ENCODE measurements at places on chromosomes 16 and 17.
A peak's percentile ranks its signal among the peaks of the same experiment; 100 is the strongest.

DNA sequence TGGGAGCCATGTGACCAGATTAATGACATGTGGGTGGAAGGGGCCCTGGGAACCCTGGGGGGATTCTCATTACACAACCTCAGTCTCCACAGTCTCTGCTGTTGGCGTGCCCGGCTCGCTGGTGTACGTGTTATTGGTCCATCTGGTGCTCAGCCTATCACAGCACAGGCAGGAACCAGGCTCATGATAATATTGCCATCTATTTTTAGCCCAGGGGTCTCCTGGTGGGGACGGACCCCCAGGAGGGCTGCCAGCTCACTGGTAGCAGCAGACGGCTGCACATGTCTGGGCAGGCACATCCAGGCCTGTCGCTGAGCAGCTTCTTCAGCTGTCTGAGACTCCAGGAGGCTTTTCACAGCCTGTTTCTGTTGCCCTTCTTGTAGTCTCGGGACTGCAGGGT, 123.8 kb downstream of the RAB11FIP4 start:
- DNase-seq = no peak

DNA sequence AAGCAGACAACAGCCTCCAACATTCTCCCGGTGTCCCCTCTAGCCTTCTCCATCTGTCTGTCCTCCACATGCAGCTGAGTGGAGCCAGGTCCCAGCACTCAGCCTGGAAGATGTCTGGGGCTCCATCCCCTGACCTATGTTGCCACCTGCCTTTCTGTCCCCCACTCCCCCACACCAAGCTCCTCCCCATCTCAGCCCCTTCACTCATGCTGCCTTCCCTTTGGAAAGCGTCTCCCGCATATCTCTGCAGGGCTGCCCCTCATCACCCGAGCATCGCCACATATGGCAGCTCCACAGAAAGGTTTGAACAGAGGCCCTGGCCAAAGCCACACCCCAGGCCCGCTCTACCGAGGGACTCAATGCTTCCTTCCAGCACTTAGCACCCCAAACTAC, 24.2 kb downstream of the NSMCE1 start:
- no peak for DNase-seq

GRCh38 chr17:68347380-68347779, 56.1 kb downstream of the ARSG start:
- no peak for DNase-seq

DNA sequence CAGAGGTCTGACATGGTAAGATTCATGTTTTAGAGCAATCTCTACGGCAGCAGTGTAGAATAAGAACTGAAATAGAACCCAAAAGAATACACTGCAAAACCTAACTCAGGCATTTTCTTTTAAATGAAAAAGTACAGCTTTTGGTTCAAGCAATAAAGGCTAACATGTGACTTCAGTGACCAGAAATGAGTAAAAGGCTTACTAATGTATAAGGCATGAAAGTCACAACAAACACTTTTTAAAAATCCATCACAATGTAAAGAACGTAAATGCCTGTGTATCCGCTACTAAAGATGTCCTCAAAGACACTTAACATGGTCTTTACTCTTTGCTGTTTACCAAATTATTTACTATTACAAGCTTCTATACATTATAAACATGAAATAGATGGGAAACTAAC, 16.6 kb downstream of the KIAA0753 start:
- no peak for DNase-seq

- DNase-seq = peak; percentile 73
Observed at GRCh38 chr17:19867079-19867328, 732 bp downstream of the ULK2 start.

DNA sequence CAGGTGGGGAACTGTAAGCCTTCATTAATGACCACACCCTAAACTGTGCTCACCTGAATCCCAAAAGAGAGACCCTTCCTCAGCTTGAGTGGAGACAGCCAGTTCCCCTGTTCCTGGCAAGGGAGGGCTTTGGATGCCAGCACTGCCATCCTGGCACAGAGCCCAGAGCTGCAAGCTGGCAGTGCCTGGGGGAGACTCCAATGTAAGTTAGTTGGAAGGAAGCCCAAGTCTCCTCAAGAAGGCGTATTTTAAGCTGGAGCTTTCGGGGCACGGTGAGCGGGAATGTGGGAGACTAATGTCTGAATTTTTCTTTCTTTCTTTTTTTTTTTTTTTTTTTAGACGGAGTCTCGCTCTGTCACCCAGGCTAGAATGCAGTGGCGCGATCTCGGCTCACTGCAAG, 4.7 kb downstream of the CDC42EP4 start:
- DNase-seq = peak; percentile 50

GRCh38 chr17:57586742-57587141, 158.4 kb downstream of the CCDC182 start:
- no peak for DNase-seq

GRCh38 chr16:76835339-76835738, 355.7 kb upstream of the MON1B start:
- DNase-seq = no peak

GRCh38 chr17:2151358-2152033, 96.6 kb downstream of the HIC1 start:
- no peak for DNase-seq

- no peak for DNase-seq
Observed at GRCh38 chr16:12235110-12235509, 258.6 kb downstream of the SNX29 start.

- no peak for DNase-seq
Observed at GRCh38 chr16:3592559-3592958, 15.4 kb upstream of the NLRC3 start.

GRCh38 chr16:47995354-47995753, 160.4 kb downstream of the ABCC12 start:
- no peak for DNase-seq

GRCh38 chr16:51544851-51545467, 393.9 kb upstream of the SALL1 start:
- DNase-seq = no peak

DNA sequence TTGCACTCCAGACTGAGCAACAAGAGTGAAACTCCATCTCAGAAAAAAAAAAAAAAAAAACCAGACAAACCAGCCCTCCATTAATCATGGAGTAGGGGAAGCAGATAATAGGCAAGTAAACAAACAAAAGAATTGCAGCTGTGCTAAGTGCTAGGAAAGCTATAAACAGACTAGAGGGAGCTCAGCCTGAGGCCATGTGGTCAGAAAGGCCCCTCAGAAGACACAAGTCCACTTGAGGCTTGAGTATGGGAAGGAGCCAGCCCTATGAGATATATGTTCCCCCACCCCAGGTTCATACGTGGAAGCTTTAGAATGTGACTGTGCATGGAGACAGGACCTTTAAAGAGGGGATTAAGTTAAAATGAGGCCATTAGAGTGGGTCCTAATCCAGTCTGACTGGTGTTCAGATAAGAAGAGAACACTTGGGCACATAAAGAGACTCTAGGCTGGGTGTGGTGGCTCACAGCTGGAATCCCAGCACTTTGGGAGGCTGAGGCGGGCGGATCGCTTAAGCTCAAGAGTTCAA, 132.6 kb upstream of the NOL11 start:
- DNase-seq = no peak

DNA sequence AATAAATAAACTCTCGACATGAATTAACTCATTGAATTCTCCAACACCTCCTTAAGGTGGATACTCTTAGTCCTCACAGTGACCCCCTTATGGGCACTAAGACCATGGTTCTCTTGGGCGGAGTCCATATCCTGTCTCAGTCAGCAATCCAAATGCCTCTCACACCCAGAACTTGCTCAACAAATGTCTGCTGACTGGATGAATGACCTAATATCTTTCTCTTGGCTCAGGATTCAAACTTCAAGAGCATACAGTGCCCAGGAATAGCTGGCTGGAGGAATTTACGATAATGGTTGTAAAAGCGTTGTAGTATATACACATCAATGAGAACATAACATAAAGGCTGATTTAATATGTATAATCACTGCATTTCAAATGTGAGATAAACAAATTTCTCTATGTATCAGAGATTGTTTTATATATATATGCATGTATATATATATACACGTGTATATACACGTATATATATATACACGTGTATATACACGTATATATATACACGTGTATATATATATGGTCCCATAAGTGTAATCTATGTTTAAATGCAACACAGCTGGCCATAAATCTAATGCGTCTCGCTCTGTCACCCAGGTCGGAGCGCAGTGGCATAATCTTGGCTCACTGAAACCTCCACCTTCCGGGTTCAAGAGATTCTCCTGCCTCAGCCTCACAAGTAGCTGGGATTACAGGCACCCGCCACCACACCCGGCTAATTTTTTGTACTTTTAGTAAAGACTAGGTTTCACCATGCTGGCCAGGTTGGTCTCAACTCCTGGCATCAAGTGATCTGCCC, 6.5 kb upstream of the UBB start:
- DNase-seq = peak; percentile 42

DNA sequence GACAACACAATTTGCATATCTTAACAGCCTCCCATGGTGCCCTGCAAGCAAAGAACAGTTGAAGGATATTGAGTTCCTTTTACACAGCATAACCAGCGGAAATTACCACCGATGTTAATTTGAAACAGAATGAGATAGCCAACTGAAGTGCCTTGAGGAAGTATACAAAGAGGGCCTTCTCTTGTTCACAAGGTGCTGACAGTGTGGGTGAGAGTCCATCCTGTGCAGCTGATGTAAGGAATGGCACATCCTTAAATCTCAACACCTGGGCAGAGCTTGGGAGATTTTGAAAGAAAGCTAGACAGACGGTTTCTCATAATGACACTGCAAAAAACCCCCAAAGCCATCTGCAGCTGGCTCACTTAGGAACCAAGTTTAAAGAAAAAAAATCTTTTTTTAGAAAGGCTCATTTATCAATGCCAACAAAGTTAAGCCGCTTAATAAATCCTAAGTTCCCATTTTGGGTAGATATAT, 818.6 kb downstream of the KCNJ2 start:
- no peak for DNase-seq

GRCh38 chr17:48928876-48929811, 15.5 kb downstream of the SNF8 start:
- no peak for DNase-seq

GRCh38 chr17:1713878-1714426, 3.8 kb upstream of the TLCD2 start:
- peak; percentile 77 for DNase-seq

- peak; percentile 82 for DNase-seq
Observed at GRCh38 chr16:22206842-22207714, 1.0 kb downstream of the EEF2K start.

DNA sequence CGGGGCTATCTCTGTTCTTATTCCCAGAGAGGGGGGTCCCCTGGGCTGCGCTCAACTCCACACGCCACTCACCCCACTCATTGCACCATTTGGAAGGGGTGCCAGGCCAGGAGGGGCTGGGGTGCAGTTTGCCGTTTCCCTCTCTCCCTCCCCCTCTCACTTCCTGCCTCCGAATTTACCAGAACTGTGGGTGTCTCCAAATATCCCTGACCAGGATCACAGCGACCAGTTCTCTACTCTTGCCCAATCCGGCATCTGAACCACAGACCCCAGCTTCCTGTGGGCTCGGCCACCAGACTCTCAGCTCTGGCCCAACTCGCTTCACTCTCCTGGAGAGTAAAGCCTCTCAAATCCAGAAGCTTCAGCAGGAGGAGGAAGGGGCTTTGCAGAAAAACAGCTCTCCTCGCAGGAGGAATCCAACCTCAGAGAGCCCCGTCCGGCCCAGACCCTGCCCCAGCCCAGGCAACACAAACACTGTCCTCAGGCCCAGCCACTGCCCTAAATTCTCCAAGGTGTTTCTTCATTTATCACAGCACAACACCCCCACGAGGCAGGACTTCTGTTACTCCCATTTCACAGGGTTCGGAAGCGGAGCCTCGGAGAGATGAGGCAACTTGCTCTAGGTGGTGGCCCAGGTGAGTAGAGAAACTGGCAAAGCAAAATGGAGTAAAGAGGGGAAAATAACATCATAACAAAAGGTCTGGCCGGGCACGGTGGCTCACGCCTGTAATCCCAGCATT, 423 bp upstream of the ASGR2 start:
- DNase-seq = no peak

GRCh38 chr16:78005881-78006280, 16.5 kb upstream of the CLEC3A start:
- no peak for DNase-seq

- no peak for DNase-seq
Observed at GRCh38 chr16:56987692-56988091, 1.7 kb upstream of the NLRC5 start.

- DNase-seq = no peak
Observed at GRCh38 chr16:48361540-48362144, 23.6 kb downstream of the SIAH1 start.

DNA sequence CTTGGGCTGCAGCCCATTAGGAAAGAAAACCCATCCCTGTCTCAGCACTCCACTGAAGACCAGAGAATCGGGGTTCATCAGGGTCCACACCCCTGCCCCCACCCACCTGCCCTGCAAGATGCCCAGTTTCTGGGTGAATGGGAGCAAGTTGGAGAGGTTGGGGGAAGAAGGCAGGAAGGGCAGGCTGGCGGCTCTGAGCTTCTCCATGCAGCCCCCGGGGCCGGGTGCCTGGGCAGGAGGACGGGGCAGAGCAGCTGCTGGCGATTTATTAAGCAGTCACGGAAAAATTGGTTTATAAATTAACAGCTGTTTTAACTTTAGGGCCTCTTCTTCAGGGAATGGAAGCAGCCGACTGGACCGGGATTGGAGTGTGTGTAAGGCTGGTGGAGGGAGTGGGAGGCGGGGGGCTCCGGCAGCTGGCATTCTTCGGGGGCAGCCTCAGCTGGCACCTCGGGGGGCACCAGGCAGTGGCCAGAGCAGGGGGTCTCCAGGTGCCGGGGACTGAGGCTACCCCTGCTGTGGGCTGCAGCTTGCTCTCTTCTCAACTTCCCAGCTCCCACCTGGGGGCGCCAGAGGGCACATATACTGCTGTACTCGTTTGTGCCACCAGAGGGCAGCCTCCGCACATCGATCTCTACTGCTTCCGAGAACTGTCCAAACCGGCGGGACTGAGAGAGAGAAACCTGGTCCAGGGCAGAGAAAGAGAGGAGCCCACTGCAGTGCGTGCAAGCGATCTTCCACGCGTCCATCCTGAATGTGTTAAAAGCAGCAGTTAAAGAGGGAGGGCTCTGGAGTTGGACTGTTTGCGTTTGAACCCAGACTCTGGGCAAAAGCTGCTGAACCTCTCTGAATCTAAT, 5.0 kb upstream of the PPP1R1B start:
- peak; percentile 90 for DNase-seq

- peak; percentile 89 for DNase-seq
Observed at GRCh38 chr16:67447508-67448076, 16.7 kb downstream of the HSD11B2 start.
